Activated CD8-positive, alpha-beta memory T cell treated with anti-CD3 and anti-CD28 coated beads, Interleukin-2, amount 10 ng/mL, durations not matched to agents 7 days and 5 days (primary cell): ENCODE measurements at places on chromosomes 16 and 17. TPM values are rescaled to one million over a fixed set of nuclear protein-coding genes. Genes with fewer than 3 reads are reported as not detected.
A peak's percentile ranks its signal among the peaks of the same experiment; 100 is the strongest.

SCARF1 gene
- total RNA-seq: 2.0 TPM

TTYH2 gene
- 7.1 TPM for total RNA-seq

FBXW10 gene
- not detected for total RNA-seq

CFAP52 gene
- not detected for total RNA-seq

DNA sequence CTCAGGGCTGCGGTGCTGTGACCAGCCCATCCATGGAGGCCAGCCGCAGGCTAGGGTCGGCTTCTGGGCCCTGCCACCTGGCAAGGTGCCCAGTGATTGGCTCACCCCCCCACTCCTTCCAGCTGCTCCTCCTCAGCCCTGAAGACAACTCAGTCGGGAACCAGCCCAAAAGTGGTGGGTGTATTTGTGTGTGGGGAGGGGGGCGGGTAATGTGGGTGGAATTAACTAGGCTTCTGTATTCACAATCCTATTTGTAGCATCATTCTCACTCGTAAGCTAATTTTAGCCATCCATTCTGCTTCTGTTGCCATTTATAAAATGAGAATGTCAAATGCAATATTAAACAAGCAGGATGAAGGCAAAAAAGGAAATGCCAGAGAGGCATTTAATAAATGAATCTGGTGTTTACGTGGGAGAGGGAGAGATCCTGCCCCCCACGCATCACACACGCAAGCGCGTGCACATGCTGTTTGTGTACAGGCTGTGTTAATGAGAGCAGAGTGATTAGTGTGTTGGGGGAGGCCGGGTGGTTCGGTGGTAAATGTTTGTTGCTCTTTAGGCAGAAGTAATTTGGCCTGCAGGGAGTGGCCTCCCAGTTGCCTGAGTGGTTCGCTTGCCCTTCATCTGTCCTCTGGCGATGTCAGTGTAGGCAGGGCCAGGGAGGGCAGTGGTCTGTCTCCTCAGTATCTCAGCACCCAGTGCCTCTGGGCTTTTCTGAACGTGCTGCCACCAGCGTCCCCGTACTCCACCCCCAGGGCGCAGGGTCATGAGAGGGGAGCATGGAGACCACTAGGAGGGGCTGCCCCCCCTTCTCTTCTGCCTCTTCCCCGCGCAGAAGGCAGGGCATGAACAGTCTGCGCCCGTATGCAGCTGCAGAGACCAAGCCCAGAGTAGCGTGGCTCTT is 140.1 kb downstream of the CCDC182 start:
- peak; percentile 54 for DNase-seq

GRCh38 chr17:48492401-48493298 is 38.2 kb downstream of the HOXB1 start:
- DNase-seq: peak; percentile 76

DNA sequence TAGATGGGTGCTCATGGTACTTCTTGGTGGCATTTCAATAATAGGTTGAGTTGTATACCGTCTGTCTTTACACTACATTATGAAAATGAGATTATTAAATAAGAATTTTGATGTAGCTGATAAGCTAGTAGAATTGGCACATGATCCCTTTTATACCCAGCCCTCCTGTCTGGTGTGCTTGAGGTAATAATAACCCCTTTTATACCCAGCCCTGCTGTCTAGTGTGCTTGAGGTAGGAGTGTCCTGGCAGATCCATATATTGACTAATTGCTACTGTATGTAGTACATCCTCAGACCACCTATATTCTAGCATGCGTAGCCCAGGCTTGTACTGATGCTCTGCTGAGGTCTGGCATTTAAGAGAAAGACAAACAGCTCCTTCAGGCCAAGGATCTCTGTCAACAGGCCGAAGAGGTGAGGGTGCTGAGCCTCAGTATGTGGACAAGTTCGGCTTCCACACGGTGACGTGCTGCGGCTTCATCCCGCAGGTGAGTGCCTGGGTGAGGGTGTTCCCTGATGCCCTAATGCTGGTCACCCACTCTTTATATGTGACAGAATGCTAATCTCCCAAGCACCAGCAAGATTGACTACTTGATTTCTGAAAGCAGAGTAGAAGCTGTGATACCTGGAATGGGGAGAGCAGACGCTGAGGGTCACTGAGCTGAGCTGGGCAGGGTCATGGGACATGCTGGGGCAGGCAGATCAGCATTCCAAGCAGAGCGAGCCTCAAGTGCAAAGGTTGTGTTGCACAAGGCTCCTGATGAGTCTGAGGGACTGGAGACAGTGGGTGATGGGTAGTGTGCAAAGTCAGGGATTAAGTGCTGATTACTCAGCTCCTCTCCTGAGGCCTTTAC is 5.7 kb downstream of the FN3K start:
- DNase-seq: no peak

DNA sequence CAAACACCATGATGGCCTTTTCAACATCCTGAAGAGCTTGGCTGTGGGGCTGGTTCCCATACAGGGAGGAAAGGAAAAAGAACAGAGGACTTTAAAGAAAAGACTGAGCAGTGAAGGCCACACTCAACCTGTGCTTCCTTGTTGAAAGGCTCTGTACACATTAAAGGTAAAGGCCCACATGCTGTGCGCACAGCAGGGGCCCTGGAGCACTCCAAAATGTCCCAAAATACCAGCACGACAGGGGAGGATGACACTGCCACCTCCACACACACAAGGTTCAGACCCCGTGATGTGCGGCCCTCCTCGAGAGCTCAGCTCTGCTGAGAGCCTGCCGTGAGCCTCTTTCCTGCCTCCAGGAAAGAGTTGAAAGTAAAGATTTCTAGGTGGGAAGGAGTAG is 36.5 kb downstream of the FANCA start:
- DNase-seq: no peak

- no peak for DNase-seq
Measured at GRCh38 chr17:81093619-81094508, 58.9 kb downstream of the BAIAP2 start.

- no peak for DNase-seq
Measured at GRCh38 chr17:72011561-72011960, 109.3 kb upstream of the SOX9 start.

GRCh38 chr17:41766135-41766534 is 20.4 kb downstream of the JUP start:
- no peak for DNase-seq

DNA sequence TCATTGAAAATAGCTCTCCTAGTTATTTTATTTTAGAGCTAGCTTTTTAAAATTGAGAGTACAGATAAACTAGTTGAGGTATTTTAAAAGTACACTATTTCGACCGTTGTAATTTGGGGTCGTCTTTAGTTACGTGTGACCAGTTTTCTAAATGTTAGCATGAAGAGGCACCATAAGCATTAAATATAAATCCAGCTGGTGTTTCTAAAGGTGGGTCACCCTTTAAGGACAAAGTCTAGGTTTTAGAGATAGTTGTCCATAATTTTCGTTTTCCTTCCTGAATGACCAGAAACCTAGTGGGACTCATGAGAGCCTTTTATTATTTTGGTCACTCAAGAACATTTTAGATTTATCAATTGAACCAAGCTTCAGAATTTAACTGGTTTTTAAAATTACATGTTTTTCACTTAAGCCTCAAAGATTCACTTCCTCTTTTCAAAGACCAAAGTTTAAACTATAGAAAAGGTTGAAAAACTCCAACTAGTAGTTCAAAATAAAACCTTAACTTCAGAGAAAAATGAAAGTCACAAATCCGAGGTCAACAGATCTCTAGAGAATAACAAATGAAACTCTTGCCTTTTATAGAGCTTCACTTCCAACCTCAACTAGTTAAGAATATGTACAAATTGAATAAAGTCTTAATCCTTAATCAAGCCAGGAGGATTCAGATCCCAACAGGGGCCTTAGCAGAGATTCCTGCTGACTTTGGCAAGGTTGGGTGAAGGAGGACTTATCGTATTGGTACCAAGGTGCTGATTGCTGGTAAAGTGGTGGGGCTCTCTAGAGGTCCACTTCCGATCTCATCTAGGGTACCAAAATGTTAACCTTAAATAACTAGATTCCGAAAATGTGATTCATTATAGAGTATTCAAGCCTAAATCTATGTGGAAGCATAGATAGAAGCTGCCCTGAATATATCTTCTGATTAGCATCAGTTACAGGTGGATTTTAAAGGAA is 32.5 kb downstream of the PHKB start:
- DNase-seq: no peak

DNA sequence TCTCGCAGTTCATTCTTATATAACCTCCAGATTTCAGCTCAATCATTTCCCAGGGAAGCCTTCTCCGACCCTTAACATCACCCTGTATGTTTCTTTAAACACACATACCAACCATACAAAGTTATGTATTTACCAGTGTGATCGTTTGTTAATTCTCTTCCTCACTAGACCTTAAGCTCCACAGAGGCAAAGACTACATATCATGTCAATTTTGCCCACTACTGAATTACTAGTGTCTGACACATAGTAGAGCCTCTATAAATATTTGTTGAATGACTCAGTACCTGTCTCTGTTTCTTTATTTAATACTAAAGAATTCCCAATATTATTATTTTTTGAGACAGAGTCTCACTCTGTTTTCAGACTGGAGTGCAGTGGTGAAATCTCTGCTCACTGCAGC is 137.2 kb downstream of the SHISA9 start:
- DNase-seq: no peak

DNA sequence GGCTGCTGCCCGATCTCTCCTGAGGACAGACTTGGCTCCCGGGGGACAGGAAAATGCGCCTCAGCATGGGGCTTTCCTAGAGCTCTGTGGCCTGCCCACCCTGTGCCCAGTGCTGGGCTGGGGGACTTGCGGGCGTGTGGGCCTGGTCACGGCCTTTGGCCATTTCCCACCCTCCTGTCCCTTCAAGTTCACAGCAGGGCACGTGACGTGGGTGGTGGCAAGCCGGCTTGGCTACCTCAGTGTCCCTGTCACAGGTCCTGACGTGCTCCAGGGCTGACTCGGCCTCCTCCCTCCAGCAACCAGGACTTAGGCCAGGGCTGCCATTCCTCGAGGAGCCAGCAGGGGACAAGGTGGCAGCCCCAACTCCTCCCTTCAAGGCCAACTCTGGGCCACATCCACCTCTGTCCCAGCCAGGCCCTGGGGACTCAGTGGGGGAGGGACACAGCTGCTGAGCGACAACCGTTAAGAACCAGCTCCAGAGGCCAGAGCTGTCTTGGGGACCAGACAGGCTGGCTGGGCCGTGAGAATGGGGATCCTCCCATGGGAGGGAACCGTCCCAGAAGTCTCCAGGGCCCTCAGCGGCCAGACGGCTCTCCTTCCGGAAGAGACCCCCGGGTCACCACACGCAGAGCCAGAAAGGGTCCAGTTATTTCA is 981 bp upstream of the UNC13D start:
- peak; percentile 79 for DNase-seq
